NCI-H748 treated with DMSO at 0.1 percent for 48 hours (cell line): ENCODE measurements at places on chromosomes 13 and 19.
A peak's percentile ranks its signal among the peaks of the same experiment; 100 is the strongest.

DNA sequence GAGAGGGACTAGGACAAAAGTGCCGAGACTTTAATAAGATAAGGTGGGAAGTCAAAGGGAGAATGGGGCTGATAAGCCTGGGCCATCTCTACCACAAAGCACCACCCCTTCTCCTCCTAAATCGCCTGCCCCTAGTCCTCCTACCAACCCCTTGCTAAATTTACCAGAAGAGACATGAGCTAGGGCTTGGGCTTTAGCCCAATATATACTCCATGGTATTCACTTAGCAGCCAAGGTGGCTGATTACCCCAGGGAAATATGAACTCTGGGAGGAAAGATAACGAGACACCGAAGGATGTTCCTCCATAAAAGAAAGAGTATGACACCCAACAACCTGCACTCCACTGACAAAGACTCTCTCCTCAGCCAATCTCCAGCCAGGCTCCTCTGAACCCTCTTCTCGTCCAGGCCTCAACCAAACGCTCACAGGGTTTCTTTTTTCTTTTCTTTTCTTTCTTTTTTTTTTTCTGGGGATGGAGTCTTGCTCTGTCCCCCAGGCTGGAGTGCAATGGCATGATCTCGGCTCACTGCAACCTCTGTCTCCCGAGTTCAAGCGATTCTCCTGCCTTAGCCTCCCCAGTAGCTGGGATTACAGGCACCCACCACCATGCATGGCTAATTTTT lies 610.2 kb downstream of the UQCRFS1 start:
- no peak for DNase-seq

DNA sequence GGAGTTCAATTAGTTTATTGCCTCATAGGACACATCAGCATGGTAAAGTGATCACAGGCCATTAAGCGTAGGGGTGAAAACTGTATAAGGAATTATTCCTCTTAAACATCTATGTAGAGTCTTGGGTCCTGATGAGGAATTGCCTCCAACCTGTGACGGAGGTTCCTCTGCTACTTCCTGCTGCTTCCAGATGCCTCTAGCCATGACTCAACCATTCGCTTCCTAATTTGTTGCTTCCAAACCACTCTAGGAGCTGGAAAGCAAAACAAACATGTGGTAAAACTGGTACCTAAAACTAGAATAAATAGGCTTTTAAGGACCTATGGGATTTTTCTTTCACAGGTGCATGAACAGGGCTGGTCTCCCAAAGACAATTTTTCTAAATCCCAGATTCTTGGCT lies 253.8 kb downstream of the KLF12 start:
- no peak for DNase-seq

DNA sequence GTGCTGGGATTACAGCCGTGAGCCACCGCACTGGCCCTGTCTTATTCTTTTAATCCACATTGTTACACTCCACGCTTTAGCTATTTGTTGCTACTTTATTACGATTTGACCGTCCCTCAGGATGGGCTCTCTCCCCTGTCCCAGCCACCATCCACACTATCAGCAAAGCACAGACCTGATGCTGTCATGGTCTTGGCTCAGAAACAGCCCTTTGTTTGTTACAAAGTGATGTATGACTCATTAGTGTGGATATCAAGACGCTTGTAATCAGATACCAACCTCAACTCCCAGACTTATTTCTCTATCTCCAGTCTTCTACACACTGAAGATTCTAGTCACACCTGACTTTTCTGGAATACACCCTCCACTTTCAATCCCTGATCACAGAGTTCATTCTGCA lies 84.6 kb upstream of the FREM2 start:
- DNase-seq = no peak

DNA sequence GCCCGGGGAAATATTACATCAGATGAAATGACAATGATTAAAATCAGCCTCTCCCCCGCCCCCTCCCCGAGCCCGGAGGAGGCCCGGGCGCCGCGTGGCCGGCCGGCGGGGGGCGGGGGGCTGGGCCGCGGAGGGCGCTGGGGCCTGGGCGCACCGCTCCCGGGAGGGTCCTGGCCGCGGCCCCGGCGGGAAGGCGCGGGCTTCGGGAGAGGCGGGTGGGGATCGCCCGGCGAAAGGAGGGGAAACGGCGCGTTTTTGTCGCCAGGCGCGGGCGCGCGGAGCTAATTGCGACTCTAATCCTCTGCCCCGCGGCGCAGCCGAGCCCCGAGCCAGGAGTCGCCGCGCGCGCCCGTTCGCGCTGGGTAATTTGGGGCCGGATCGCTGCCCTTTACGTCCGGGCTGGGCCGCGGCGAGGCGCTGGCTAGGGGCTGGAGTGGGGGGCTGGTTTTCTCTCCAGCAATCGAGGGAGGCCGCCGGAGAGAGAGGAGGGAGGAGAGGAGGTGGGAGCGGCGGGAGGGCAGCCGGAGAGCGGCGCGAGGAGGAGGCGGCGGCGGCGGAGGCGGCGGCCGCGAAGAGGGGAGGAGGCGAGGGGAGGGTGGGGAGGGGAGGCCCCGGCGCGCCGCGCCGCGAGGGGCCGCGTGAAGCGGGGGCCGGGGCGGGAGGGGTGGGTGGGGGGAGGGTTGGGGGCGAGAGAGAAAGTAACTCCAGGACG lies at the start of gene KCTD15:
Gene KCTD15, plus strand, starts transcription at position 707 of the 712 bp plus-strand sequence. CDS start 3,585 bp downstream, outside the sequence.
- no peak for DNase-seq

DNA sequence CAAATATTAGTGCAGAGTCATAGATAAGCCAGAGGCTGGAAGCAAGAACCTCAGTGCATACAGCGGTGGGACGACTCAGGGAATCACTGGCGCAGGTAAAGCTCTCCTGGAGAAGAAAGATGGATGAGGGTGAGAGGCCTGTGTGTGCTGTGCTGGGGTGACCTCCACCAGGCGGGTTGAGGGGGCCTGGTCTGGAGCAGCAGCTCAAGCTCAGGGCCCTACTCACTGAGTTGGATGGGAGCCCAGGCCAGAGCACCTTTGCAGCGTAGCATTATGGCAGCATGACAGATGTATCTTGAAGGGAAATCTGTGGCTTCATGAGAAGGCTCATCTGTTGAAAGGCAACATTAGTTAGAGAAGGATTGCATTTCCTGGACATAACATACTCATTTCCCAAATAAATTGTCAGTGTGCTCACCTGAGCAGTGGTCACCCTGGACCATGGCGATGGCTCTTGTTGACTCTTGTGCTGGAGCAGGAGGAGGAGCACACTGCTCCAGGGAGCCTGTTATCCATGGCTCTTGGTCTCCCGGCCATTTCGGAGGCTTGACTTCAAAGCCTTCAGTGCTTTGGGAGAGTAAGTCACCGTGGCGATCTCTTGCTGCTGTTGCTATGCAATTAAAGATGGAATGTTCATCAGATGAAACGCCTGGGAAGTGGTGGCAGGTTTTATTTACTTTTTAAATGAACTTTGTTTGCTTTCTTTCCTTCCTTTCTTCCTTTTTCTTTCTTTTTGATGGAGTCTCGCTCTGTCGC lies 25.0 kb downstream of the HNRNPM start:
- no peak for DNase-seq

GRCh38 chr19:36032251-36033104 lies at the start of gene CLIP3:
TSS of gene CLIP3 (minus strand) at chr19:36032873. CDS start at chr19:36032357, 516 bp downstream.
- peak; percentile 64 for DNase-seq
